Forelimb muscle (tissue), 1 donor: ENCODE measurements at places on chromosomes 12 and 14. TPM values are rescaled to one million over a fixed set of nuclear protein-coding genes. Genes with fewer than 3 reads are reported as not detected.

DNA sequence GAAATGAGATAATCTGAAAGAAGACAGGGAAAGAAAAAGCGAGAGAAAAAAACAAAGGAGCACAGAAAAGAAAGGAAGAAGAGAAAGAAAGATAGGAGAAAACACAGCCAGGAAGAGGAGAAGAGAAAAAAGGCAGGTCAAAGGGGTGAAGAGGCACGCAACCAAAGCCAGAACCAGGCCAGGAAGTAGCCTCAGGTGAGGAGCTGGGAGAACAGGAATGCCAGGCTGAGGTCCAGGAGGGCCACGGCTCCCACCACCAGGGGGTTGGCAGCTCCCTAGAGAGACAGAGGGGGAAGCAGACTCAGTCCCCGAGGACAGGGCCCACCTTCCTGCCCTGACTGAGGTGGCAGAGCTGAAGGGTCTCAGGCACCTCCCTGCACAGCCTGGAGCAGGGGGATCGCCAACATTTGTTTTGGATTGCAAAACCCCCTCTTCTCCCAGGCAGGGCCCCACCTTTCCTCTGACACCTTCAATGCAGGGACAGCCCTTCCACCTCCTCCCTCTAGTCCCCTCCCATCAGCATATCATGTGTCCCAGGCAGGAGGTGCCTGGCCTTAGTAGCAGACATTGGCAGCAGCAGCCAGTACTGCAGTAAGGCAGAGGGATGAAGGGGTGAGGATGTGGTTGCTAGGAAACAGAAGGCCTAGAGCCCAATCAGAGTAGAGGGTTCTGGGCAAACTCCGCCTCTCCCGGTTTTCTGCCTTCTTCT, 2.0 kb upstream of the AP1G2 start:
- DNase-seq: no peak

OAS2 gene
- 2.1 TPM for polyA plus RNA-seq

DNA sequence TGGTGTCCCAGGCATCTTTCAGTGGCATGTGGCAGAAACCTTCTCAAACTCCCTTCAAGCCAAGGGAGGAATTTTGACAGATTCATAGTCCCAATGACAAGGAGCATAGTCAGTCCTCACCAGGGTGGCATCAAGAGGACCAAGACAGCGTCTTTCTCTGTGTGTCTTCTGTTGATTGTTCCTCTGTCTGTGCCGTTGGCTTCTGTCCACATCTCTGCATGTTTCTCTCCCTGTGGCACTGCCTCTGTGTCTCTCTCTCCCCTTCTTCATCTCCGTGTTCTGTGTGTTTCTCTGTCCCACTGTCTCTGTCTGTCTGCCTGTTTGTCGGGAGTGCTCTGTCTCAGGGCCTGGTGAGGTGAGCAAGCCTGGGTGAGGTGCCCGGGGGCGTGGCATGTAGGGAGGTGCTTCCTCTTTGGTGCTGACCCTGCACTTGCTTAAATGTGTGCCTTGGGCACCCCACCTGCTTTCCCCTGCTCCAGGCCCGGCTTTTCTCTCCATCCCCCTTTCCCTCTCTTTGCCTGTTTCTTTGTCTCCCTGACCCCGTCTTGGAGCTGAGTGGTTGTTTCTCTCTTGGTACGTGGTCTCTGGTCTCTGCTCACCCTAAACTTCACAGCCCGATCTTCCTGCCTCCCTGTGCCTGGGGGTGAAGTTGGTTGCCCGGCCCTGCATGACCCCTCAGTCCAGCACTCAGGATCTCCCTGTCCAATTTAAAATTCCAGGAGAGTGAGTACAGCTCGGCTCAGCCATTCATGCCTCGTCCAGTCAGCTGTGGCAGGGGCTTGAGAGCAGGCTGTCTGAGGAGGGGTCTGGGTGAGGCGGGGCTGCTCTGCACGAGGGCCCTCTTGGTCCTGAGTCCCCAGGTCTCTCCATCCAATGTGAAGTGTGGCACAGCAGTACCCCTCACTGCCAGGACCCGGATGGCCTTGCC, 28.5 kb downstream of the JDP2 start:
- DNase-seq: no peak

DNA sequence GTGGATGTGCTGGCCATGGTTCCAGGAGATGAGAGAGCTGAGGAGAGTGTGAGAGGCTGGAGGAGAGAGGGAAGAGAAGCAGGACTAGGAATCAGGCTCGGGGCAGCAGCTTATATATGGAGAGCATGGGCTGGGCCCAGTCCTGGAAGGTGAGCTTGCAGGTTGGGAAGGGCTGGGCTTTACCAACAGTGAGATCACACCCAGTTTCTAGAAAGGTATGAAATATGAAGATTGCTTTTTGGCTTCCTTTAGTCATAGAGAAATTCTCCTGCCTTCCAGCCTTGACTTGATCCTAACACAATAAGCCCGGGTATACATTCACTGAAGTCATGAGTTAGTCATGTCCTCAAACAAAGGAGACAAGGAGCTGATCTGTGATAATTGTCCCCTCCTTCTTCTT, at the start of gene KRT6A:
Gene KRT6A (minus strand): TSS at position 86 of the 400 bp plus-strand sequence. CDS start 69 bp downstream, at position 17.
- no peak for DNase-seq

MYH6 gene
- polyA plus RNA-seq: 7.0 TPM

GRCh38 chr12:9721394-9722092, 11.4 kb downstream of the CLECL1 start:
- DNase-seq: no peak

GRCh38 chr12:11886339-11886738, 184.4 kb upstream of the BCL2L14 start:
- DNase-seq: no peak

TBX5 gene
- 3.6 TPM for polyA plus RNA-seq

DNA sequence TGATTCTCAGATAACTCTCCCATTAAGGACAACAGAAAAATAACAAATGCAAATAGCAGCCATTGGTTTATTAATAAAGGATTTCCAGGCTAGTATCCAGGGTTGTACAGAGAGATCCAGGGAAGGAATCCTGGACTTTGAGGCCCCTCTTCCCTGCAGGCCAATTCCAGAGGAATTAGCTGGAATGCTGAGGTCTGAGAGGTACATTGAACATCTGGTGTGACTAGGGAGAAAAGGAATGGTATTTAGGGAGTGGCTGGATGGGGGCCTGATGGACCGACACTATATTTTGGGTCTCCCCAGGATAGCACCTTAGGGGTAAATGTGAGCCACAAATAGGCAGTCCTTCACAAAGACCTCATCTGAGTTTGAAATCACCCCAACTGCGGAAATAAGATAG, 924.5 kb downstream of the AACS start:
- DNase-seq: no peak

ARPC3 gene
- 120 TPM for polyA plus RNA-seq

GRCh38 chr12:21884936-21885335, 56.3 kb downstream of the ABCC9 start:
- peak; percentile 91 for DNase-seq

AVPR1A gene
- polyA plus RNA-seq: 5.6 TPM

GRCh38 chr12:3455312-3455711, 35.7 kb upstream of the PRMT8 start:
- DNase-seq: no peak

DNA sequence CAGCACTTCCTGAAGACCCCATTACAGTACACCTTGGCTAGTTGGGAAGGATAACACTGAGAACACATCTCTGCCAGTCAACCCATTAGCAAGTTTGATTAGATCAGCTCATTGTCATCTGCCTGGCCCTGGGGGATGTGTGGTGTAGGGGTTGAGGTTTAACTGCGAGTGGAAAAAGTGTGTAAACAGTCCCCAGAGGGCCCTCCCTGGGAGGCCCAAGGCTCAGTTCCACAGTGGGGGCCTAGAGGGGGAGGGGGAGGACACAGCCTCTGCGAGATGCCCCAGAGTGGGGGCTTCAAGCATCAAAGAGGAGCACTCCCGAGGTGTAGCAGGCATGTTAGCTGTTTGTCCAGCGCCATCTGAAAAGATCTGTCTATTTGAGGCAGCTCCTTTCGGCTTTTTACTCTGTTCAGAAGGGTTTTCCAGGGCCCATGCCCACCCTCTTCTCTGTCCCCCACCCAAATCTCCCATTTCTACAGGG, 344 bp downstream of the LPAR5 start:
- no peak for DNase-seq

- DNase-seq: no peak
These were observed 73.4 kb upstream of the EIF5 start for GRCh38 chr14:103260629-103261124.

GRCh38 chr12:3728686-3729085, 24.2 kb downstream of the CRACR2A start:
- no peak for DNase-seq

DNA sequence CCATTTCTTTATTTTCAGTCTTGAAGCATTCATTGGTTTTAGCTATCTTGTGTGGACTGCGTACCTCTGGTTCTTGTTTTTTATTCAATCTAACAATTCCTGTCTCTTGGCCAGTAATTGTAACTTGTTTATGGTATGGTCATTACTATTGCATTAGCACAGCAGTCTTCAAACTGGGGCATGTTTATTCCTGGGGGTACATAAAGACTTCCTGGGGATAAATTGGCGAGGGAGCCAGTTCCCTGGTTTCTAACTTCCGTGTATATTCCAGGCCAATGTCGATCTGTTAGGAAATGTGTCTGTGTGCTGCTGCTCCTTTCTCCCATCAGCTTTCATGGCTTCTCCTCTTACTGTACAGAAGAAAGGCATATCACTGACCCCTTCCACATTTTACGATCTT, 13.7 kb upstream of the EVL start:
- no peak for DNase-seq

DNA sequence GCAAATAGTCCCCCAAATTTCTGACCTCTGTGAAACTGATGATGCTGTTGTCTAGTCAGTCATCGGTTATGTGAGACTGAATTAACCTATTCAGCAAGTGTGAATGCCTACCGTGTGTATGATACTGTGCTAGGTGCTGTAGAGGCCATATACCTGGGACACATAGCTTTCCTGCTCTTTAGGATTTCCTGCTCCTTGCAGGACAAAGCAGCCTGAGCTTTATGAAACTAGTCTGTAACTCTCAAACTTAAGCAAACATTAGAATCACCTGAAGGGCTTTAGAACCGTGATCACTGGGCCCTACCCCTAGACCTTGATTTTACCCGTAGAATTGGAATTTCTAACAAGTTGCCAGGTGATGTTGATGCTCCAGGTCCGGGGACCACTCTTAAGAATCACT, 6.9 kb downstream of the MARK3 start:
- DNase-seq: no peak

DNA sequence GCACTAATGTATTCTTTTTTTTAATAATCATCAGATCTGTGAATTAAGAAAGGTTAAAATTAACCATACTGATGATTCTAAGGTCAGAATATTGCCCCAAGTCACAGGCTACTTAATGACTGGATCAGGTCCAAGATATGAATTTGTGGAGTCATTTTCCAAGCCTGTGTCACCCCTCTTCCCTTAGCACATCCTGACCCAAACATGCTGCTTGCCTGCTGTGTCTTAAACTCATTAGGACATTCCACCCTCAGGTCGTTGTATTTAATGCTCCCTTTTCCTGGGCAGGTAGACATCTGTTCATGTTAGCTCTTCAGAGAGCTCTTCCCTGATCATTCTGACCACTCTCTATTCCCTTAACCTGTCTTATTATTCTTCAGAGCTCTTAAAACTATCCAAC, 463.5 kb upstream of the PDE3A start:
- no peak for DNase-seq

- no peak for DNase-seq
These were observed 93.6 kb upstream of the CPNE8 start for GRCh38 chr12:38998887-38999482.

DNA sequence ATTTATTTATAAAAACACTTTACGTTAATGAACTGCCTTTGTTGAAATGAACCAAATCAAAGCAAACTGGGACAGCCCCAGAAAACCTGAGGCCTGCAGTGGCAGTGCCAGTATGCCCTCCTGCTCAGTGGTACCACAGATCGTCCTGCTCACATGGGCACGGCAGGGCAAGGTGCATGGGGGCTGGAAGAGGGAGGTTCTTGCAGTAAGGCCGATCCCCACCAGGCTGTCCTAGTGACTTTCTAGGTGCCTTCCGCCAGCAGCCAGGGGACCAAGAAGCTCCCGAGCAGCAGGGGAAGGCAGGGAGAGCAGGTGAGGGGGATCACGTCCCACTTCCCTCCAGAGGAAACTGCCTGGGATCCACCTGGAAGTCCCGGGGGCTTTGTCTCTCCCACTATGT, 63.9 kb downstream of the TESC start:
- DNase-seq: no peak

DNA sequence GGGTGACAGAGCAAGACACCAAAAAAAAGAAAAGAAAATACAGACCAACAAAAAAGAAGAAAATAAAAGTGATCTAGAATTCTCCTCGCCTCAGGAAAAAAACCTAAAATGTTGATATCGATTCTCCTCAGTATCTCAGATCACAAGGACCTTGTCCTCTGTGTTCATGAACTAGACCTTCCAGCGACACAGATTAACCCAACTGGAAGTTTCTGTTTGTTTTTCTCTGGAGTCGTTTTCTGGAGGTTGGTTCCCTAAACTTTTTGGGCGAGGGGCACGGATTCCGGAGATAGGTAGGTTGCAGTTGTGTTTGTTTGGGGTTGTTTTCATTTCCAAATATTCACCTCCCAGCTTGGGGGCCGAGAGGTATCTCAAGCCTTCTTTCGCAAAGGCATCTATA, 559 bp upstream of the RFC5 start:
- no peak for DNase-seq

LRTM2 gene
- 0.81 TPM for polyA plus RNA-seq

DNA sequence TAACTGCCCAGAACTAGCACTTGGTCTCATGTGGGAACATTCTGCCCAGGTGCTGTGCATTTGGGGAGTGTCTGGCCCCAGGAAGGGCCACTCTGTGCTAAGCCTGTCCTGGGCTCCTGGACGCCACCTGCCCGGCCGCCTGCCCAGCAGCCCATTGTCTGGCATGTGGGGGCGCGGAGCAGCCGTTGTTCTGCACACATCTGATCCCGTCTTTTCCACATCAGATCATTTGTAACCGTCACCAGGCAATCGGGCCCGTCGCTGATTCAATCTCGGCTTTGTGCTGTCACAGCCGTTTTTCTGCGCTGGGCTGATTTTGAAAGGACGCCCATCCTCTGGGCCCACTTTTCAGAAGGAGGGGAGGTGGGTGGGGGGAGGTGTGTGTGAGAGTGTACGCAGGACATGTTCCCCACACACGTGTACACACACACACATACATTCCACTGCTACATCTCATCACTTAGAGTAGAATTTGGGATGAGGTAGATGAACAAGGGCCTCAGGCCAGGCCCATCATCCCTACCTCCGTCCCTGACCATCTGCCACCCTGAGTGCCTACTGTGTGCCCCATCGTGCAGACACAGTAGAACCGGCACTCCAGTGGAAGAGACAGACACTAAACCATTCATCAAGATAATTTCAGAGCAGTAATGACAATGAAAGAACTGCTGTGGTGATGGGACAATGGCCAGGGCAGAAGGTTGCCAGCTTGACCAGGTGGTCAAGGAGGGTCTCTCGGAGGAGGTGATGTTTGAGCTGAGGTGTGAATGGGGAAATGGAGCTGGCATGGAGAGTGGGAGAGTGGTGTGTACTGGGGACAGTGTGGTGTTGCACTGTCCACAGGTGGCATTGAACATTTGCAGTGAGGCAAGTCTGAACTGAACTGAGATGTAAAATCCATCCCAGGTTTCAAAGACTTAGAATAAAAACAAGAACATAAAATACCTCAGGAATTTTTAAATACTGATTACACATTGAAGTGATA, 19.0 kb downstream of the FAM222A start:
- DNase-seq: no peak

LHX5 gene
- polyA plus RNA-seq: not detected

GRCh38 chr14:89613260-89614008, 196.4 kb upstream of the FOXN3 start:
- no peak for DNase-seq

- DNase-seq: no peak
These were observed 1409.5 kb downstream of the AACS start for GRCh38 chr12:126474703-126475102.

- no peak for DNase-seq
These were observed 33.3 kb downstream of the PPP2R3C start for GRCh38 chr14:35088514-35088913.

GRCh38 chr12:118188690-118189371, 52.9 kb downstream of the PEBP1 start:
- DNase-seq: no peak
